AG08395 (cell line): ENCODE measurements at places on chromosomes 13 and 19.

- no peak for DNase-seq
These were observed 27.3 kb upstream of the IRS2 start for GRCh38 chr13:109813663-109814062.

GRCh38 chr19:1354970-1355567 lies 28.6 kb upstream of the NDUFS7 start:
- DNase-seq, result peak; percentile 65

GRCh38 chr13:111659219-111659775 lies 338.9 kb downstream of the TEX29 start:
- DNase-seq, result no peak

- no peak for DNase-seq
These were observed 297.8 kb downstream of the ZNF536 start for GRCh38 chr19:30670011-30670329.

GRCh38 chr13:27044837-27045570 lies 126.6 kb downstream of the USP12 start:
- no peak for DNase-seq

GRCh38 chr19:57099199-57099661 lies 20.6 kb upstream of the USP29 start:
- DNase-seq, result peak; percentile 73

GRCh38 chr19:42261763-42262162 lies 6.8 kb upstream of the ERF start:
- DNase-seq, result no peak

GRCh38 chr19:43631491-43631890 lies 8.2 kb downstream of the CADM4 start:
- no peak for DNase-seq

DNA sequence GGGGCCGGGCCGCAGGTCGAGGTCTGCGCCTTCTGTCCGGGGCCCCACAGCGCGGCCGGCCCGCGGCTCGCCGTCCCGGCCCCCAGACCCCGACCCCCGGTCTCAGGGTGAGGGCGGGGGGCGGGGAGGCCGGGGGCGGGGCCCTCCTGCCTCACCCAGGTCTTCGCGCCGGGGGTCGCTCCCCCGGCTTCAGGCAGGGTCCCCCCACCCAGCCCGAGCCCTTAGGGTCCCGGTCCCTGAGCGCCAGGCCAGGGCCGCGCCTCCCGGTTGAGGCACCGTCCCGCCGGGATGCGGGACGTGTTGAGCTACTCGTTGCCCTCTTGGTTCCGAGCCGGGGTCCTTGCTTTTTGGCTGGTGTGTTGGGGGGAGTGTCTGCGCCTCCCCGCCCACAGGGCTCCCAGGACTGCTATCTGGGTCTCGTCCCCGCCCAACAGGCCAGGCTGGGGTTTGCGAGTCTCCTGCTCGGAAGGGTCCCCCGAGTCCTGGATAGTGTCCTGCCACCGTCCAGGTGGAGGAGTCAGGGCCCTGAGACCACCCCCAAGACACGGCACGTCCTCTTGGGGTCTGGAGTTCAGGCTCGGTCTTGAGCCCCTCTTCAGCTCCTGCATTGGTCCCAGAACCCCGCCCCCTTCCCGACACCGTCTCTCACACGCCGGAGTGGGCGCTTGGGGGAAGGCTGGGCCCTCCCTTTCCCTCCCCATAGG lies 452 bp downstream of the PIAS4 start:
- no peak for DNase-seq

- DNase-seq, result peak; percentile 9
These were observed 112.3 kb downstream of the VWA8 start for GRCh38 chr13:41848435-41849255.
